ENCODE measurements at places on chromosomes 13 and 19.

DNA sequence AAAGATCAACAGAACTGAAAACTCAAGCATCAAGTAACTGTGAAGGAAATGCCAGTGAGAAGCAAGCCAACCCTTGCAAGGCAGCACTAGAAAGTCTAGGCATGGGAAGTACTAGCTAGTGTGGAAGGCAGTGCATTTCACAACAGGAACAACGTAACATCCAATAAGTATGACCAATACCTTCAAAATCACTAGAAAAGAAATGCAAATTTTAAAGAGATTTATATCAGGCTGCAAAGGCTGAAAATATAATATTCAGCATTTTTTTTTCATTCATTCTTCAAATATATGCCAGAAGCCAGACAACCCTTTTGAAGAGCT is 121.9 kb downstream of the DLEU7 start:
- DNase-seq: no peak

GRCh38 chr13:98571955-98572662 is 4.8 kb downstream of the STK24 start:
- DNase-seq: peak; percentile 66

- DNase-seq: no peak
Observed at GRCh38 chr19:16375157-16375935, 50.7 kb downstream of the KLF2 start.

- peak; percentile 43 for DNase-seq
Observed at GRCh38 chr13:34401696-34402095, 540.4 kb upstream of the NBEA start.

GRCh38 chr13:109136873-109137272 is 507.5 kb downstream of the MYO16 start:
- DNase-seq: no peak

DNA sequence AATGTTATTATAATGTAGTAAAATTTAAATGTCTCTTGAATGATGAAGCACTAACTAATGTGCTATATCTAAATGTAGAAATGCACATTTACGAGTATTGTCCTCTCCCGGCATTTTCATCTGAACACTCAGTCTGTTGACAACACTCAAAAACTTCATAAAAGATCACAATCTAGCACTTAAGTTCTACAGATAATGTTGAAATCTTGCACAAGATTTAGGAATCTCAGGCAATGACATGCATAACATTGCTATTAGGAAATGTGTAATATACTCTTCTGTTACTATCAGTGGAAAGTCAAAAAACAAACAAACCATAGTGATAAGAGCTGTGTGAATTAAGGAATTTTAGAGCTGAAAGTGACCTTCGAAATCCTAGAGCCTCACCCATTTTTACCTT is 37.5 kb upstream of the XPO4 start:
- DNase-seq: peak; percentile 39

GRCh38 chr13:110298505-110299282 is 8.3 kb downstream of the COL4A1 start:
- DNase-seq: no peak

- DNase-seq: no peak
Observed at GRCh38 chr13:110261166-110262081, 45.5 kb downstream of the COL4A1 start.

DNA sequence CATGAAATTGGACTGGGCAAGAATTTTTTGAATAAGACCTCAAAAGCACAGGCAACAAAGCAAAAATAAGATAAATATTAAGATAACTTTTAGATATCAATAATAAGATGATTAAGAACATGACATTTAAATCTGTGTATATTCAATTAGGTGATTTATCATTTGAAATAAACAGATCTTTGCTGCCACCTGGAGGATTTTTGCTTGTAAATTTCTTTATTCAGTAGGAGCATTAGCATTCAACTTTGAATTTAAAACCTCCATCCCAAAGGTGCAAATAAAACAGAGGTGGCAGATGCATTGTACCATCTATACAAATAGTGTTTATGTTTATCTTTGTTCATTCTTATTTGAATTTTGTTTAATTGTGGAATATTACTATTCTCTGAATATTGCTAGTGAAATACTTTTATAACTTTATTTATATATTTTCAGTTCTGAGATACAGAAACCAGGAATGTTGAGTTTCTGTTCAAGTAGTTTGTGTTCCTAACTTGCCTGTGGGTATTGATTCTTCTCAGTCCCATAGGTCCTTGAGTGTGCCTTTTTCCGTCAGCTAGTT is 20.9 kb downstream of the COG6 start:
- peak; percentile 26 for DNase-seq

DNA sequence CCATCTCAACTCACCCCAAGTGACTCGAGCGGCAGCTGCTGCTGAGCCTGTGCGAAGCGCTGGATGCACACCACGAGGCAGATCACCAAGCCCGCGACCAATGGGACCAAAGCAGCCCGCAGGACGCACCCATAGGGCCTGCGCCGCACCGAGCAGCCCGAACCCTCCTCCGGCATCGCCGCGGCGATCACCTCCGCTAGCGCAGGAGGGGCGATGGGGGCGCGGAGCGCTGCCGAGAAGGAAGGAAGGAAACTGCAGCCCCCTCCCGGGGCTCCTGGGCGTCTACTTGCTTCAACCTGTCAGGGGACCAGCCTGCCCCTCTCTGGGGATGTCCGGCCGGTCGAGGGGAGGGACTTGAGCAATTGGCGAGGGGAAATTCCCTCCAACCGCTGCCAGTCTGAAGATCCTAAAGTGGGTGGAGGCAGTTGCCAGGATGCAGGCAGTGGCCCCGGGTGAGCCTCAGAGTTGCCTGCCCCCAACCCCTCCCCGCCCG is at the start of gene CD70:
Gene CD70 (minus strand): TSS at position 324 of the 493 bp plus-strand sequence. CDS start 148 bp downstream, at position 176.
- no peak for DNase-seq

DNA sequence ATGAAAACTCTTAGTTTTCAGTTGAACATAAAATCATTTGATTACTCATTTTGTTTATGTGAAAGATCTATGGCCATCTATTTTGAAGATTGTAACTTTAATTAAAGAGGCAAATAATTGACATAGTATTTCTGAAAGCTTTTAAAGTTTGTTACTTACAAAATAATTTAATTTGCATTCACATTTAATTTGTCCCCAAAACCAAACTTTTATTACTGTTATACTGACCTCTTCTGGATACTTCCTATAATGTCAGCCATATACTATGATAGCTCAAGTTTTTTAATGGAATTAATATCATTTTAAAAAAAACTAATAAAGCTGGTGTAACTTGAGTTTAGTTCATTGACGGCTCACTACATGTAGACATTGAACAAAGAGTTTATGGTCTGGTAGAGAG is 4.9 kb upstream of the SGCG start:
- DNase-seq: peak; percentile 14

GRCh38 chr19:53432088-53432661 is 391 bp downstream of the ZNF761 start:
- DNase-seq: peak; percentile 6

DNA sequence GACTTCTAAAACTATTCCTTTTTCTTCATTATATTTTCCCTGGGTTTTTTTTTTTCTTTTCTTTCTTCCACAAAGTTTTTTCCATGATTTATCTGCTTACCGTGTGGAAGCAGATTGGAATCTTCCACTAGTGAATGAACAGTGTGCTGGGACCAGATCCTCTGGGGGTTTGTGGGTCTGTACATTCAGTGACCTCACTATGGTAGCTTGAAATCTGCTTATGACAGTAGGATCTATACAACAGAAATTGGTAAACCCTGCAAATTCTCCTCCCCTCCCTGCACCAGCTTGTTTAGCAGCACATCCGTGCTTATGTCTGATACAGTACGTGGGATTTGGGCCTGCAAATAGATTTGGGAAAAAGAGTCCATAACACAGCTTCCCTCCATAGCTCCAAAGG is 26.0 kb upstream of the MAB21L1 start:
- DNase-seq: no peak

Measured in fibroblast of skin of abdomen (primary cell).